Type B pancreatic cell (in vitro differentiated cells): ENCODE measurements at places on chromosomes 5 and 9. TPM values are rescaled to one million over a fixed set of nuclear protein-coding genes. Genes with fewer than 3 reads are reported as not detected.

GRCh38 chr5:133075572-133076536 lies 24.0 kb downstream of the HSPA4 start:
- peaks cover 10% of the 10 kb centered on the region for H3K4me1 ChIP-seq
- no peak overlapping the region for H3K27ac ChIP-seq
- H3K4me3 ChIP-seq = no peak overlapping the region
- no peak for DNase-seq

DNA sequence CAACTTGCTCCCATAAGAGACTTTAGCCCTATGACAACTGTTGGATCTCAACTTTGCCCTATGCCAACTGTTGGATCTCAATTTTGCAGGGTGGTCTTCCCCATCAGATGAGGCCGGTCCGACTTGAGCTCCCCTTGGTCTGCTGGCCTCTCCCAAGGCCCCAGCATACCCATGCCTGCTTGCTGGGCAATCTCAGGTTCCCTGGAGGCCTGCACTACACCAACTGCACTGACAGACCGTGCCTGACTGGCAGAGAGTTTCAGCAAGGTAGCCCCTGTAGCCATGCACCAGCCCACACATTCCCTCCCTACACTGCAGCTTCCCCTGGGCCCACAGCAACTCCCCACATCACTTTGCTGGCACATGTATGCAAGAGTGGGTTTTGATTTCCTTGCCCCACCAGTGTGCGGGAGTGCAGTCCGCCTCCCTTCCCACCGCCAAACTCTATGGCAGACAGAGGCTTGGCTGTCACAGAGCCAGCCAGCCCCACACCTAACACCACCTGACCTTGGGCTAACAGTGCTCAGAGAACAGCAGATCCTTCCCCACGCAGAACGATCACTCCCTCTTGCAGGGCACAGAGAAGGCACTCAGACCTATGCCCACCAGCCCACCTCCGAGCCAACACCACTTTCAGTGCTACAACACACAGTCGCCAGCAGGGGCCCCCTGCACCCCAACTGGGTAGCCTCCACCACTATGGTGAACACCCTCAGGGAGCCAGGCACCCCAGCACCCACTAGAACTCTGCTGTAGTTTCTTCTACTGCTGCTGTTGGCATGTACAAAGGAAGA lies 279.9 kb upstream of the COX7C start:
- H3K27ac ChIP-seq = no peak overlapping the region
- DNase-seq = no peak
- no peaks in the 10 kb centered on the region for H3K4me1 ChIP-seq
- no peaks in the 10 kb centered on the region for H3K27me3 ChIP-seq
- no peaks in the 10 kb centered on the region for H3K36me3 ChIP-seq
- H3K4me3 ChIP-seq = no peak overlapping the region

GRCh38 chr9:18791074-18791473 lies 241.9 kb downstream of the SAXO1 start:
- no peak overlapping the region for H3K27ac ChIP-seq
- H3K4me3 ChIP-seq = no peak overlapping the region

DNA sequence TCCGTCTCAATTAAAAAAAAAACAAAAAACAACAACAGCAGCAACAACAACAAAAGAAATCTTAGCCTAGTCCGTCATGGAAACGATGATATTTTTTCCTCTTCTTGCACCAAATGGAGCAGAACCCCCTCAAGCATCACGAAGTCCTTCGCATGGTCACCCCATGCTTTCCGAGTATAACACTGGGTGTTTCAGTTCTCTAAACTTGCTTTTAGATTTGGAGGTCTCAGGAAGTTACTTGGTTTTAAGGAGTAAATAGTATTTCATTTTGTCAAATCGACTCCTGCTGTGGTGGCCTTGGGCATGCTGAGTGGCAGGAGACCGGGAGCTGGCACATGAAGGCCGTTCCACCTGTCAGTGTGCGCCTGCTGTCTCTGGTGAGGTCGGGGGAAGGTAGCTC lies 118.5 kb upstream of the CACNA1B start:
- H3K4me3 ChIP-seq = no peak overlapping the region
- peak overlapping the region; percentile 61 for H3K27ac ChIP-seq
- H3K27me3 ChIP-seq = no peaks in the 10 kb centered on the region
- no peak for DNase-seq

- H3K36me3 ChIP-seq = peaks cover 15% of the 10 kb centered on the region
- no peak overlapping the region for H3K4me3 ChIP-seq
- DNase-seq = no peak
- no peak overlapping the region for H3K27ac ChIP-seq
- H3K27me3 ChIP-seq = no peaks in the 10 kb centered on the region
- peaks cover 16% of the 10 kb centered on the region for H3K4me1 ChIP-seq
Observed at GRCh38 chr5:73763300-73764032, 137.5 kb downstream of the ARHGEF28 start.

DNA sequence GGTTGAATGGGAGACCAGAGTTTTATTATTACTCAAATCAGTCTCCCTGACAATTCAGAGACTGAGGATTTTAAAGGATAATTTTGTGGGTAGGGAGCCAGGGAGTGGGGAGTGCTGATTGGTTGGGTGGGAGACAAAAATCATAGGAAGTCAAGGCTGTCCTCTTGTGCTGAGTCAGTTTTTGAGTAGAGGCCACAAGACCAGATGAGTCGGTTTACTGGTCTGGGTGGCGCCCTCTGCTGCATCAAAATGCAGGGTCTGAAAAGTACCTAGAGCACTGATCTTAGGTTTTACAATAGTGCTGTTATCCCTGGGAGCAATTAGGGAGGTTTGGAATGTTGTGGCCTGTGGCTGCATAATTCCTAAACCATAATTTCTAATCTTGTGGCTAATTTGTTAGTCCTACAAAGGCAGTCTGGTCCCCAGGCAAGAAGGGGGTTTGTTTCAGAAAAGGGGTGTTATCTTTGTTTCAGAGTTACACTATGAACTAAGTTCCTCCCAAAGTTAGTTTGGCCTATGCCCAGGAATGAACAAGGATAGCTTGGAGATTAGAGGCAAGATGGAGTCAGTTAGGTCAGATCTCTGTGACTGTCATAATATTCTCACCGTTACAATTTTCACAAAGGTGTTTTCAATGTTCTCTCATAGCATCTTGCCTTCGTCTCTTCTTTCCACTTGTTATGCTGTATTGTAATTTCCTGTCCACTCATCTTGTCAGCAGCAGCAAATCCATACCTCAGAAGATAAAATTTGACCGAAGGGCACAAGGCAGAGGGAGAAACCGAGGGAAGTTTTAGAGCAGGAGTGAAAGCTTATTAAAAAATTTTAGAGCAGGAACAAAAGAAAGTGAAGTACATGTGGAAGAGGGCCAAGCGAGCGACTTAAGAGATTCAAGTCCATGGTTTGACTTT lies 59.2 kb upstream of the CLINT1 start:
- no peak for DNase-seq
- peaks cover 48% of the 10 kb centered on the region for H3K4me1 ChIP-seq
- peaks cover 5% of the 10 kb centered on the region for H3K27me3 ChIP-seq
- peak overlapping the region; percentile 75 for H3K27ac ChIP-seq

DNA sequence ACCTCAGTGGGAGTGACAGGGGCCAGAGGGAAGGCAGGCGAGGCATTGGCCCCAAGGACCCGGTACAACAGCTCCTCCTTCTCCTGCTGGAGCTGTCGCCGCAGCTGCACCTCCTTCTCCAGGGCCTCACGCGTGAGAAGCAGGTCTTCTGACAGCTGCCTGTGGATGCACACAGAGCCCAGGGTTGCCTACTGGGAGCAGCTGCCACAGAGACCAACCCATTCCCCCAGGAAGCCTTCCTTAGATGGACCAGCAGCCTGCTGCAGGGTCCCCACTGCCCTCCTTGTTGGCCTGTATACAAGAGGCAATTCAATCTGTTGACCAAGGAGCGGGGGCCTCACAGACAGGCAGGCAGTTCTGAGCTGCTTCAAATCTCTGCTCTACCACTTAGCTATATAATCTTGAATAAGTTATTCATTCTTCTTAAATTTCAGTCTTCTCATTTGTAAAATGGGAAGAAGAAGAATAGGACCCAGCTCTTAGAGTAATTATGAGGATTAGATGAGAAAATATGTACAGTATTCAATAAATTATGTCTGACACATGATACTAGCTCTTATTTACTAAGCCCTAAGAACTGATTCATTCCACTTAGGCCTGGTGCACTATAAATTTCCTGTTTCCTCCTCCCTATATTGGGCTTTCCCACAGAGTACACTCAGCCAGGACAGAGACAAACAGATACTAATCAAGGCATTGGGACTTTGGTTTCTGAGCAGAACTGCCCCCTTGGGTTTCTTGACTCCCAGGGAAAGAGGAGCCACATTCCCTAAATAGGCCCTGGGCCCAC lies 26.1 kb upstream of the ANXA6 start:
- no peaks in the 10 kb centered on the region for H3K36me3 ChIP-seq
- no peak overlapping the region for H3K4me3 ChIP-seq
- peaks cover 16% of the 10 kb centered on the region for H3K4me1 ChIP-seq

GRCh38 chr5:116446356-116447005 lies 128.1 kb downstream of the SEMA6A start:
- no peak overlapping the region for H3K27ac ChIP-seq
- H3K27me3 ChIP-seq = no peaks in the 10 kb centered on the region
- no peak overlapping the region for H3K4me3 ChIP-seq
- H3K36me3 ChIP-seq = peaks cover 57% of the 10 kb centered on the region

DNA sequence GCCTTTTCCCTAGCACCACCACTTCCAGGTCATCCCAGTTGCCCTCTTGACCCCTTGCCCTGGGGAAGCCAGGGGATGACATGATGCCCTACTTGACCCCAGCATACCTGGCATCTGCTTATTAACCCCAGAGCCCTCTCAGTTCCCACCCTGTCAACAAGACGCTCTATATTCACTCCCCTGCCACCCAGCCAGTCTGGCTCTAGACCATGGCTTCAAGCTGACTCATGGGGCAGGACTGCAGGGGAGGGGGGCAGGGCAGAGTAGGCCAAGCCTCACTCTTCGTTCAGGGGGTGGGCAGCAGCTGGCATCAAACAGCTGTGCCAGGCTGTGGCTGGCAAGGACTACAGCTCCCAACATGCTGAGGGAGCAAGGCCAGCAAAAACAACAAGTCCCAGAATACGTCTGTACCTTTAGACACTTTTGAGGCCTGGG lies 5.3 kb downstream of the ATOSB start:
- peak overlapping the region; percentile 89 for H3K4me3 ChIP-seq
- DNase-seq = no peak
- no peak overlapping the region for H3K27ac ChIP-seq
- H3K27me3 ChIP-seq = no peaks in the 10 kb centered on the region
- H3K36me3 ChIP-seq = peaks cover 3% of the 10 kb centered on the region

GRCh38 chr9:12968093-12968492 lies 193.3 kb downstream of the LURAP1L start:
- no peaks in the 10 kb centered on the region for H3K27me3 ChIP-seq
- no peak overlapping the region for H3K4me3 ChIP-seq
- no peak overlapping the region for H3K27ac ChIP-seq
- DNase-seq = no peak
- peaks cover 11% of the 10 kb centered on the region for H3K4me1 ChIP-seq
- no peaks in the 10 kb centered on the region for H3K36me3 ChIP-seq

DNA sequence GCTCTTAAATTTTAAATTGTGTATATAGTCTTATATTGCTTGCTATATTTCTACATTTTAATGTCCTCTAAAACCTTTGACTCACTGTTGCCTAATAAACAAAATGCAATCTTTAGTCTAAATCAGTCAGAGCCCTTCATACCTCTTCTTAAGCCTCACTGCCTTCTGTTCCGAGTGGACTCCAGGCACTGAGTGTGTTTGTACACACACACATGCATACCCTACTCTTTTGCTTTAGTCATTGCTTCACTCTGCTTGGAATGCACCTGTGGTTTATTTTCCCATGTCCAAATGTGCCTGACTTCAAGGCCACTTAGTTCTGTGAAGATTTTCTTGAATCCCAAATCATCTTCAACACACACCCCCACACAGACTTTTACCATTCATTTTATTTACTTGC lies 60.9 kb downstream of the SLC12A2 start:
- DNase-seq = no peak
- no peaks in the 10 kb centered on the region for H3K4me1 ChIP-seq
- H3K27me3 ChIP-seq = no peaks in the 10 kb centered on the region
- H3K36me3 ChIP-seq = peaks cover 23% of the 10 kb centered on the region
- no peak overlapping the region for H3K4me3 ChIP-seq

GRCh38 chr9:38331141-38331540 lies 61.4 kb upstream of the ALDH1B1 start:
- no peaks in the 10 kb centered on the region for H3K4me1 ChIP-seq
- H3K27ac ChIP-seq = no peak overlapping the region
- H3K36me3 ChIP-seq = no peaks in the 10 kb centered on the region
- DNase-seq = no peak

GRCh38 chr9:133882849-133883755 lies 109.0 kb downstream of the VAV2 start:
- H3K4me3 ChIP-seq = peak overlapping the region; percentile 31
- peaks cover 43% of the 10 kb centered on the region for H3K4me1 ChIP-seq
- peak overlapping the region; percentile 70 for H3K27ac ChIP-seq
- H3K36me3 ChIP-seq = no peaks in the 10 kb centered on the region

GRCh38 chr9:110121170-110121569 lies 86.8 kb downstream of the C9orf152 start:
- H3K36me3 ChIP-seq = no peaks in the 10 kb centered on the region
- no peaks in the 10 kb centered on the region for H3K27me3 ChIP-seq
- H3K4me3 ChIP-seq = no peak overlapping the region
- no peak for DNase-seq
- no peak overlapping the region for H3K27ac ChIP-seq

DNA sequence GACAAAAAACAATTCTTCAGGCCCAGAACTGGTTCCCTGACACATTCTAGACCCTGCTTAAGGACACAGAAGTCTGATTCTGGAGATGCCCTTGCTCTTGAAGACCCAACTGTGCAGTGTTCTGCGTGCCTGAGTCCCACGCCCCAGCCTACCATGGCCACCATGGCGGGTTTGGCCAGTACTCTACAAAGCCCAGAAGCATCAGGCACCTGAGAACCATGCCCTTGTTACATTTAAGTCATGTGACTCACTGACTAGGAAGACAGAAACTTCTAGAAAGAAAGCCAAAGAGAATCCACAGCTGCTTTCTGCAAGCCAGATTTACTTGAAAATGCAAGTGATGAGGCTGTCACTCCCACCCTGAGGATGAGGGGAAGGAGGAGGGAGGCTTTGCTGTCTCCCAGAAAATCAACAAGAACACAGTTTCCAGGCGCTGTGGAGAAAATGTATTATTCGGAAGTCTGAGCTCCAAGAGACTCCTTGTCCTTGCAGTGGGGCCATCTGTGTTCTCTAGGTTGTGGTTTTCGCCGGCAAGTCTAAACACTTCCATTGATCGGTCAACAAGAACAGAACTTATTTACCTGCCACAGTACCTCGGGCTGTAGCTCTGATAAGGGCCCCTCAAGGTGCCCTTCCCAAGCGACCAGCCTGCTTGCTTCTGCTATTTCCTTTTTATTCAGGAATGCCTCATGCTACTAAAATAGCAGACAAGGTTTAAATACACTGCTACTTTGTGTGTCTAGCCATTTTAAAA lies 81.3 kb upstream of the DMRT1 start:
- no peaks in the 10 kb centered on the region for H3K27me3 ChIP-seq
- no peak overlapping the region for H3K27ac ChIP-seq
- no peak overlapping the region for H3K4me3 ChIP-seq
- peaks cover 5% of the 10 kb centered on the region for H3K4me1 ChIP-seq

Gene ZDHHC21
- 10.1 and 11.1 TPM in 2 replicates for total RNA-seq

Gene INSL4
- total RNA-seq = 0.29 TPM in 1 of 2 replicates, not detected in the other

Gene ZNF366
- not detected in 2 replicates for total RNA-seq

Gene DPYSL3
- total RNA-seq = 11.9 and 36.0 TPM in 2 replicates

Gene LURAP1L
- total RNA-seq = 8.7 and 15.9 TPM in 2 replicates

Gene OR1L6
- total RNA-seq = not detected in 2 replicates

Gene AHRR
- total RNA-seq = 7.9 and 13.4 TPM in 2 replicates

Gene PCDHB6
- total RNA-seq = 0.80 and 0.95 TPM in 2 replicates

Gene FGD3
- total RNA-seq = 5.5 and 8.4 TPM in 2 replicates

Gene GRK6
- total RNA-seq = 46.1 and 47.3 TPM in 2 replicates

Gene NTRK2
- total RNA-seq = 8.4 and 122 TPM in 2 replicates
